ENCODE measurements at places on chromosomes 2 and 18.

DNA sequence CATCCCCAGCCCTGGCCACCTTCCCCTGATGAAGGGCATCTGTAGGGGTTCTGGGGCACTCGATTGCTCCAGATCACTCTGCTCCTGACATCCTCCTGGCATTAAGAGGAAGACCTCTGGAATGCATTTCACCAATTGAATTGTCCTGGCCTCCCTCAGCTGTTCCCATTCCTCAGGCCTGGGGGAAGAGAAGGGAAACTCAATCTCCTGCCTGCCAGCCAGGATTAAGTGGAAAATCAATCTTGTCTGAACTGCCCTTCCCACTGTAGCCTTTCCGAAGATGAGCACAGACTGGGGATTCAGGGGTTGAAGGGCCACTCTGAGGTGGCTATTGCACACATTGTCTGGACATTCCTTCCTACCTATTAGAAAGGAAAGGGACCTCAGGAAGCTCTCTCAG is 99.8 kb downstream of the ALK start:
- no peak for DNase-seq

DNA sequence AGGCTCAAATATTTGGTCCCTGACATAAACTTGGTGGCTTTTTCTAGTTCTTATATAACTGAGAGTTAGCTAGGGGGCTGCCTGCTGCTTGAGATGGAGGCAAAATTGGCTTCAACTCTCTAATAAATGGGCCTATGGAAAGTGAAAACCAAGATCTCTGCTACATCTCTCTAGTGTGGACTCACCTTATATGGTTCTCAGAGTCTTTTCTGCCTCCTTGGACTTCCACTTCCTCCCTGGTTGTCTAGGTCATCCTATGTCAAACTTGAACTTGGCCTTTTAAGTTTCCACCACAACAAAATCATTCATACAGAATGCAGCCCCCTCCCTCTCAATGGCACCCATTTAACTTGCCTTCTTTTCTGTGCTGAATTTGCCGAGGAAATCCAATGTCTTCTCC is 23.9 kb upstream of the ARHGAP25 start:
- DNase-seq, result no peak

DNA sequence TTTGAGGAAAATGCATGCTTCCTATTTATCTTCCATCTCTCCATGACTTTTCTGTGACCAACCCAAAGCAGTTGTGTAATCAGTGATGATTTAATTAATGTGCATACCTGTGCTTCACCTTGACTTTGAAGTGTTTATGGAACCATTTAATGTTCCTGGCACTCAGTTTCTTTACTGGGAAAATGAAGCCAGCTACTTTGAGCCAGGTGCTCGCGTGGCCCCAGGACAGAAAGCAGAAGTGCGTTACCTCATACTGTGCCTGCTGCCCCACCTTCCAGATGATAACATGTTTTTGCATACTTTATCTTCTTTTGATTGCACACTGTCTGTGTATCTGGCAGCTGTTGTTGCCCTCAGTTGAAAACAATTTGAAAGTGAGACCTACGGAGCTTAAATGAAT is 61.3 kb downstream of the PMAIP1 start:
- DNase-seq, result no peak

DNA sequence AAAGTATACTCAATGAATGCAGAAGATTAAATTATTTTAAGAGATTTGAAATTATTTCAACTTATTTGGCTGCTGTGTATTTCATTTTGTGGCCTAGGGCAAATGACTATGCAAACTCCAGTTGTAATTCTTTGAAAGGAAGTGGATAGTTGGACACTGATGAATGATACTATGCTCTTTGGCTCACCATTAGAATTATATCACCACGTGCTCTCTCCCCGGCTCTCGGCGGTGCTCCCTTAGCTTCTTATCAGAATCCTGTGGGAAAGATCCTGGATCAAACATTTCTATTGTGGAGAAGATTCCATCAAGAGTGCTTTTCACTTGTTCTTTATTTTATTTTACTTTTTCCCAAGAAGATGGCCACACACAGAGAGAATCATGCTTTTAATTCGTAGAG is 55.2 kb downstream of the ADCYAP1 start:
- DNase-seq, result no peak

DNA sequence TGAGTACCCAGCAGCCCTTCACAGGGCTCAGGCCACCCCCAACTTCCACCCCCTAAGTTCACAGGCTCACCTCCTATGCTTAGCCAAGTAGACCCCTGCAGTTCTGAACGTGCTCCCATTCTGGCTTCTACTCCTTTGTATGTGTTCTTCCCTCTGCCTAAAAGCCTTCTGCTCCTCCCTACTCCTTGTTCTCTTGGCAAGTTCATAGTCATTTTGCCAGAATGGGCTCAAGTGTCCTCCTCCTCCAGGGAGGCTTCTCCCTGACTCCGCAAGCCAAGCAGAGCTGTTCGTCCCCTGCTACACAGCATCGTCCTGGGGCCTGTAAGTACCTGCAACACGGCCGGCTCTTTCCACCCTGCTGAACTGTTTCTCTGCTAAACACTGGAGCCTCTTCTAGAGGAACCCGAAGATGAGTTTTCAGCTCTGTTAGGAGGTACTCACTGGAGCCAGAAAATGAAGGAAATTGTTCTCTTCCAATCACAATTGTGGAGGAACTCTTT is 14.6 kb upstream of the CETN1 start:
- DNase-seq, result no peak

- DNase-seq, result no peak
These were observed 336.5 kb upstream of the TFPI start for GRCh38 chr2:187890690-187891089.

GRCh38 chr2:234091432-234091879 is 41.0 kb downstream of the SPP2 start:
- no peak for DNase-seq

DNA sequence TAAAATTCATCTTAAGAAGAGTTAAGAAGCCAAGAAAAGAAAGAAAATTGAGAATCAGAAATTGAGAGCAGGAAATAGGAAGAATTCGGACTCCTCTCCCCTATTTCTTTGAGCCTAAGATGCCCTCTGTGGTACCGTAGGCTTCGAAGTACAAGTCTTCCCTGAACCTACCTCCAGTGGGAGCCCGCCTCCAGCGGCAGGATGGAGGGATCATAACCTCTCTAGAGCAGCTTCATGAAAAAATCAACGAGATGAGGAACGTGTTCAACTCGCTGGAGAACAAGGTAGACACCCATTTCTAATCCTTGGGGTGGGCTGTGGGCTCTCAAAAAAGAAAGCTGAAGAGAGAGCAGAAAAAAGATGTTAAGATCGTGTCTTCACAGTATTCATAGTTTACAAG is 36.3 kb downstream of the ARHGEF33 start:
- no peak for DNase-seq

DNA sequence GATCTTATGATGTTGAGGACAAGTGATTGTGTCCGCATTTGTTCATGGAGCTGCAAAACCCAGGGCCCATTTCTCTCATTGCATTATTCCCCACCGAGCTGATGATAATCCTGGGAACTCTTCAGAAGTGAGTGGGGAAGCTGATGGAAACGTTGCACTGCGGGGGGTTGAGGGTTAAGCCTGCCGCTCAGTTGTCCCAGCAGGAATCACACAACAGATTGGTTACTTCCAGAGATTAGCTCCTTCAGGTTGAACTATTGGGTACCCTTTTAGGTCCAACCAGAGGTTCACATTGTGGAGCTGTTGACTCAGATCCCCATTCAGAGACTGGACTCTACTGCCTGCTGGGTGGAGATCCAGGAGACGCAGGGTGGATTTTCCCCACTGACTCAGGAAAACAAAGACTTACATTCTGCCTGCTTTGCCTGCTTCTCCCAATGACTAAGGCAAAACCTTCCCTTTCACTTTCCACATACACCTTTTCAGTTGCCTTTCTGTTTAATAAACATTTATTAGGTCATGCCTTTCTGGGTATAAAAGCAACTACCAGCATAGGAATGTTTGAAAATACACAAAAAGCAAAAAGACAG is 286.4 kb downstream of the TXNL1 start:
- DNase-seq, result no peak

DNA sequence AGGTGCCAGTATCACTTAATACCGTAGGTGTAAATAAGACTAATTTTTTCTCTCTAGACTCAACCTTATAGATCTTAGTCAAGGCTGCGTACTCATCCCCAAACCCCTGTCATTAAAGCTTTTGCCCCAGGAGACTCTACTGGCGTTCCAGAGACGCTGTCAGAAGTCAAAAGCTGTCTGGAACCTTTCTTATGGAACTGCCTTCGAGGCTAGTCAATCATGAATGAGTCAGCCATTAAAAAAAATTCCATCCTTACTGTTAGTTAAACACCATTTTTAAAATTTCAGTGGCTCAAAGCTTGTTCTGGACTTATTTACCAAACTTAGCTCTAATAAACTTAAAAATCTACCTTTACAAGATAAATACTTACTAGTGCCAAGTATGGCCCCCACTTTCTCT is 52.1 kb downstream of the SPRED2 start:
- no peak for DNase-seq

DNA sequence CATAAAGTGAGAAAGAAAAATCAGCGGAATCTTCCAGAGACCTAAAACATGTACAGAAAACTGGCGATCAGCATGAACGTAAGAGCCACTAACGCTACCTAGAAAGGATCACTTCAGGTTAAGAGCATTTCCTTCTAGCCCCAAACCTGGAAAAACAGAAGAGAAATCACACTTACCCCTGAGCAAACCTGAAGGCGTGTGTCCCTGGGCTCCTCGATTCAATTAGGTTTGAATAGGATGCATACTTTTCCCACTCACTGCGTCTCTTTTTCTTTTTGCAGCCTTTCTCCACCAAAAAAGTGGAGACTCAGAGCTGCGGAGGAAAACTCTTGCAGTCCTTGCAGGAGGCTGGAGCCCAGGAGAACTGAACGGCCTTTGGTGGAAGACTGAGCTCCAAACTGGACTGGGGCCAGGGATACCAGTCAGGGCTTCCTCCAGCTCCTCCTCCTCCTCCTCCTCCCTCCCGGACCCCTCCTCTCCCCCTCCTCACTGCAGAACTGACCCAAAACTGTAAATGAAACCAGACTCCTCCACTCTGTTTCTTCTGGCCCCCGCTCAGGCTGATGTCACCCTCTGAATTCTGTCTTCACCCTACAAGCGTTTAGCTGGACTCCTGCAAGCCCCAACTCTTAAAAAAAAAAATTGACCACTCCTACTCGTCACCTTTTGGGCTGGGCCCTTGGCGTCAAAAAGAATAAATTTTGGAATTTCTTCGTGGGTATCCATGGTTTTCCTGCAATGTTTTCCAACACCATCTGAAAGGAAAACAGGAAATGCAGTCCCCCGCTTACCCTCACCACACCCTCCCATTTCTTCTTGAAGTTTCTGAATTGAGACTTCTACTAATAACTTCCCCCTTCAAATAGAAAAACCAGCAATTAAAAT is at the start of gene COL6A3:
Gene COL6A3 (minus strand): TSS at position 388 of the 885 bp plus-strand sequence. CDS start 17,347 bp downstream, outside the sequence.
- peak; percentile 94 for DNase-seq

GRCh38 chr2:190759749-190760213 is 110.9 kb downstream of the NAB1 start:
- DNase-seq, result peak; percentile 49

- DNase-seq, result no peak
These were observed 223.8 kb downstream of the FAM210A start for GRCh38 chr18:13502585-13502984.

DNA sequence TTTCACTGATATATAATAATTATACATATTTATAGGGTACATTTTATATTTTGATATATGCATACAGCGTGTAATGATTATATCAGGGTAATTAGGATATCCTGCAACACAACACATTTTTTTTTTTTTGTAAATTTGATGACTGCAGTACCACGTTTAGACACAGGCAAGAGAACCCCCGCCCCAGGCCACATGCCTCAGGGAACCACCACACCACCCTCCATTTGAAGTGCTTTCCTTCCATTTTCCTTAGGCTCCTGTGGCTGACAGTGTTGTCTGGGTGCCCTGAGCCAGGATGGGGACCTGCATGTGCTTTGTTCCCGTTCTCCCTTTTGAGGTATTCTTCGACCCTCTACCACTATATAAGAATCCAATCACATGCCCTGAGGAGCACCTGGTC is 161.6 kb upstream of the CTAGE1 start:
- DNase-seq, result no peak

GRCh38 chr2:10481055-10481665 is 33.0 kb upstream of the ODC1 start:
- no peak for DNase-seq

DNA sequence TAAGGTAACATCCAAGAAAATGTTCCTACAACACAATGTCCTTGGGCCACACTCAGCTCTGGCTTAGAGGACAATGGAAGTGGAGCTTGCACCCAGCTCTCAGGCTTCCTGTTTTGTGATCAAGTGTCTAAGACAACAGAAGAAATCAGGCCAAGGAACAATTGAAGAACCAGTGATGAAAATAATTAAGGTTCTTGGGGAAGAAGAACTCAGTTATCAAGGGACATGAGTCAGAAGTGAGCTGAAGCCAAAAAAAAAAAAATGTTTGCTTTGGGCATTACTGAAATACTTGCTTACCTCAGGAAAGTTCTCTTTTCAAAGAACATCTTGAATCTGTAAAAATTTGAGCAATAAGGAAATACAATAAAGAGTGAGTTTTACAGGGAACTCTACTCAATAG is 299.0 kb downstream of the FBXO15 start:
- peak; percentile 71 for DNase-seq

DNA sequence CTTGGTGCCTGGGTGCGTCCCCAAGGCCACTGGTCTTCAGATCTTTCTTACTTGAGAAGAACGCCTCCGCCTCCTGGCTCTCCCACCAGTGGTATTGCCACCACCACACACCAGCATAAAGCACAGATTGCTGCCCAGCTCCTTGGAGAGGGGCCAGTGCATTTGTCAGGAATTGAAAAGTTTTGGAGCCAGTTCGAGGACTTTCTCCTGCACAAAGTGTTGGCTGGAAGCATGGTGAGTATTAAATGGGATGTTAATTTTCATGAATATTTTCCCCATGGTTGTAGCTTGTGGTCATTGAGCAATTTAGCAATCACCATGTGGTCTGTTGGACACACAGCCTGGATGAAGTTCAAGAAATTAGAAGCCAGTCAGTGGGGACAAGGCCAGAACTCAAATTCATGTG is 684.6 kb upstream of the FANCL start:
- DNase-seq, result peak; percentile 75

GRCh38 chr2:53697686-53698085 is 69.9 kb upstream of the CHAC2 start:
- DNase-seq, result no peak

- DNase-seq, result no peak
These were observed 319.8 kb downstream of the RND3 start for GRCh38 chr2:150167711-150168110.

DNA sequence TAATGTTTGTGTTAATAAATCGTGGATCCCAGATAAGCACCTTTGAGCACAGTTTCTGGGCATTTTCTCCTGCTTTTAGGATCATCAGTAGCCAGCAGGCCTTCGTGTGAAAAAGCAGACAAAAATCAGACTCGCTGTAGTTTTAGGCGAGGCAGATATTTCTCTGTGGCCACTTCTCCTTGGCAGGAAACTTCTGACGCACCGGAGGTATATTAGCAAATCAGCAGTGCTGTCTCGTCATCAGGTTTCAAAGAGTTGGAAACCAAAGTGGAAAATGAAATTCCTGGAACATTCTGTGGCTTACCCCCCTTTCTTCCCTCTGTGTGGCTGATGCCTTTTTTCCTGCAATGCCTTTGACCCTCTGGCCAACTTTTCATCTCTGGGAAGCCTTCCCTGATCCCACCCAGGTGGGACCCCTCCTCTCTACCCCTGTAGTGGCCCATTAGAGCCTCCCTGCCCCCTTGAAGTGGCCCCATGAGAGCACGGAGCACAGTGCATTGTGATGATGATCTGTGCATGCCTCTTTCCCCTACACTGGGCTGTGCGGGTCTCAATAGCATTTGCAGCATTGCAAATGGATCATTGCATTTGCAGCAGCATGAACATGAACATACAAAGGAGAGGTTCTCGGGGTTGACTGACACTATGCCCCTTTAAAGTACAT is 93.3 kb downstream of the RNF144A start:
- peak; percentile 82 for DNase-seq

GRCh38 chr2:60079562-60079961 is 473.9 kb downstream of the BCL11A start:
- DNase-seq, result no peak

Data from fibroblast of skin of left biceps (primary cell).